B cell (primary cell): ENCODE measurements at places on chromosomes 16 and 17. TPM values are rescaled to one million over a fixed set of nuclear protein-coding genes. Genes with fewer than 3 reads are reported as not detected.
A peak's percentile ranks its signal among the peaks of the same experiment; 100 is the strongest.

DNA sequence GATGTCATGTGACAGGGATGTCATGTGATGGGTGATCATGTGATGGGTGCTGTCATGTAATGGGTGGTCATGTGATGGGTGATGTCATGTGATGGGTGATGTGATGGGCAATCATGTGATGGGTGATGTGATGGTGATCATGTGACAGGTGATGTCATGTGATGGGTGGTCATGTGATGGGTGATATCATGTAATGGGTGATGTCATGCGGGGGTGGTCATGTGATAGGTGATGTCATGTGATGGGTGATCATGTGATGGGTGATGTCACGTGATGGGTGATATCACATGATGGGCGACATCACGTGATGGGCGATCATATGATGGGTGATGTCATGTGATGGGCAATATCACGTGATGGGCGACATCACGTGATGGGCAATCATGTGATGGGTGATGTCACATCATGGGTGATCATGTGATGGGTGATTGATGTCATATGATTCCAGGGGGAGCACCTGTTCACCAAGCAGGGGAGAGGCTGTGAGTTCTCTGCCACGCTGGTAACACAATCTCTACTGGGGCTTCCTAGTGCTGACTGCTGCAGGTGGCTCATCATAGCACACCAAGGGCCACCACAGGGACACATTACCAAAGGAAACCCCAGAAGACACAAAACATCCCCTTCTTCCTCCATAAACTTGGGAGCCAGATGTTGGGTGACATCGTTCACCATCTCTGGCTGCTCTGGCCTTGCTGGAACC lies 16.5 kb downstream of the CD300LB start:
- no peak overlapping the region for H3K4me3 ChIP-seq
- H3K27me3 ChIP-seq: no peaks in the 10 kb centered on the region
- no peak overlapping the region for H3K27ac ChIP-seq
- no peak for DNase-seq
- no peaks in the 10 kb centered on the region for H3K36me3 ChIP-seq
- H3K4me1 ChIP-seq: peaks cover 17% of the 10 kb centered on the region

DNA sequence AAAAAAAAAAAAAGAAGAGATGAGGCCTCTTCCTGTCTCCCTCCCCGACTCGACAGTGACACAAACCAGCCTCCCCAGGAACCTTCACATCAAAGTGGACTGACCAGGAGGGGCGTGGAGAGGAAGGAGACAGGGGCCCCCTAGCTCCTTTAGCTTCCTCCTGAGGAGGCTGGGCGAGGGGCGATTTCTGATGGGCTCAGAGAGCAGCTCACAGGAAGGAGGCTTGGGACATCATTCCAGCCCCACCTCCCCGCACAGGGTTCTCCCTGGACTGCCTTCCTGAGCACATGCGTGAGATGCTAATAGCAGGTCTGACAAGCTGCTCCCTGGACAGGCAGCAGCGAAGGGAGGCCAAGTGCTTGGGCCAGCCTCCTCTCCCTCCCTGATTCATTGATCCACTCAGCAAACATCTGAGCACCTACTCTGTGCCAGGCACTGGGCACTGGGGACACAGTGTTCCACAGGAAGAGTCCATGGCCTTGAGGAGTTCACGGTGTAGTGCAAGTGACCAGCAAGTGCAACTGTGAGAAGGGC lies 14.4 kb upstream of the DOK4 start:
- H3K4me1 ChIP-seq: no peaks in the 10 kb centered on the region
- H3K4me3 ChIP-seq: no peak overlapping the region
- no peaks in the 10 kb centered on the region for H3K27me3 ChIP-seq
- no peaks in the 10 kb centered on the region for H3K36me3 ChIP-seq
- H3K27ac ChIP-seq: no peak overlapping the region
- no peak for DNase-seq

DNA sequence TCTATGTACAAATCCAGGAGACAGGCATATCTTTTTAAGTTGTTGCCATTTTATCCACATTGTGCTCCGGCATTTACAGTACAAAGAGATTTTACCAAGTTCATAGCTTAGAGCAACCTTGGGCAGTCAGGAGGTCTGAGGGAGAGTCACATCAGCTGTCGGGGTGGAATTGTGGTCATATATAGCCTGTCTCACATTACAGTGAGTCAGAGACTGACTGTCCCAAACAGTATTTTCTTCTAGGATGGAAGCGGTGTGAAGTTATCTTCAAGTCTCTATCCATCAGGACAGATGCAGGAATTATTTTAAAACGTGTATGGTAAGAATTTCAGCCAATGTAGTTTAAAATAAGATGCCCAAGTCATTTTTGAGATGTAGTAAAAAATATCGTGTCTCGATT lies 53.0 kb downstream of the GPRC5B start:
- H3K27ac ChIP-seq: no peak overlapping the region
- H3K4me3 ChIP-seq: no peak overlapping the region
- peaks cover 5% of the 10 kb centered on the region for H3K4me1 ChIP-seq

GRCh38 chr17:44197980-44198720 lies 1.5 kb downstream of the ATXN7L3 start:
- peaks cover 39% of the 10 kb centered on the region for H3K36me3 ChIP-seq
- peak overlapping the region; percentile 80 for H3K27ac ChIP-seq
- peak overlapping the region; percentile 83 for H3K4me3 ChIP-seq

DNA sequence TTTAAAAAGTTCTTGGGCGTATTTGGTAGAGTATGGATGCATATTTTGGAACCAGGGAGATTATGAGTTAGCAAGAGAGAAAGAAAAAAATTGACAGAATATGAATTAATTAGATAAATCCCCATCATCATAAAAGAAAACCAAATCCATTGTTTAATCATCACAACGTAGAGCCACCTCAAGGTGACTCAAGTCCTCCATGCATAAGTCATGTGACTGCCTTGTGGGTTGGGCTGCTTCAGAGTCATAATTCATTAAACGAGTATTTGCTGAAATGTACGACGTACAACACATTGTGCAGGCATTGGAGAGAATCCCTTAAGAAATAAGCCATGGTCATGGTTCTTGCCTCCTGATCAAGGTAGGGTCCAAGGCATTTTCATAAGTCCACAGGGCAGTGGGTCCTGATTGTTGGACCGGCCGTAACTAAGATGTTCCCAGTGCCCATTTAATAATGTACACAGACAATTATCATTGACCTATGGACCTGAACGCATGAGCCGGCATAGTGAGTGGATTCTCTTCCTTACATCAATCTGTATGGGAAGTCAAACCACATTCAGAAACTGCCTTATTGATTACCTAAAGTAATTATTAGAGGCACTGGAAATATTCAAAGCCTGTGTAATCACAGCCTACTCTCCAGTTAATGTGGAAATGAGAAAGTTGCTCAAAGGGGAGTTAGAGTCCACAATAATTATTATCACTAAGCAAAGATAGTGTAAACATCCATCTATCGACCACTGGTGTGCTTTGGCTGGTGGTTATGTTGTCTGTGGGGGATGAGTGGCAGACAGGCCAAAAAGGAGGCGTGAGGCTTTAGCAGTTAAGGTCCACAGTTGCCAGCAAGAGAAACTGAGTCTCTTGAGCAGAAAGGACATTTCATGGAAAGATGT lies 165.4 kb downstream of the PITPNC1 start:
- H3K27me3 ChIP-seq: no peaks in the 10 kb centered on the region
- no peak overlapping the region for H3K27ac ChIP-seq
- H3K36me3 ChIP-seq: no peaks in the 10 kb centered on the region
- peaks cover 3% of the 10 kb centered on the region for H3K4me1 ChIP-seq

DNA sequence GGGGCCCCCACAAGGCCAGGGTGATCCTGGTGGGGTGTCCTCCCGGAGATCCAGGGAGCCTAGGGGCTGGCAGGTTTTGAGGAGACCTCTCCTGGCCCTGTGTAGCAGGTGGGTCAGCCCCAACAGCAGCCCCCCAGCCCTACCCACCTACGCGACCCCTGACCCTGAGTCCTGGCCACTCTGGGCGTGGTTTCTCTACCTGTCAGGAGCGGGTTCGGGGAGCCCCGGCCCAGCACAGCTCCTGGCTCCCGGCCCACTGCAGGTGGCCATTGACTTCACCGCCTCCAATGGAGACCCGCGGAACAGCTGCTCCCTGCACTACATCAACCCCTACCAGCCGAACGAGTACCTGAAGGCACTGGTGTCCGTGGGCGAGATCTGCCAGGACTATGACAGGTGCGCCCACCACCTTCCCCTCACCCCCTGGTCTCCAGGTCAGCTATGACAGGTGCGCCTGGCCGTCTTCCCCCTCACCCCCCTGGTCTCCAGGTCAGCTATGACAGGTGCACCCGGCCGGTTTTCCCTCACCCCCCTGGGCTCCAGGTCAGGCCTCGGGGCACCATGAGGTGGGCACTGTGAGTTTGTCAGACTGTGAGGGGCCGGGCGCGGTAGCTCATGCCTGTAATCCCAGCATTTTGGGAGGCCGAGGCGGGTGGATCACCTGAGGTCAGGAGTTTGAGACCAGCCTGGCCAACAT lies 13.0 kb downstream of the CPNE7 start:
- DNase-seq: no peak
- no peaks in the 10 kb centered on the region for H3K36me3 ChIP-seq
- no peak overlapping the region for H3K4me3 ChIP-seq
- no peaks in the 10 kb centered on the region for H3K4me1 ChIP-seq

DNA sequence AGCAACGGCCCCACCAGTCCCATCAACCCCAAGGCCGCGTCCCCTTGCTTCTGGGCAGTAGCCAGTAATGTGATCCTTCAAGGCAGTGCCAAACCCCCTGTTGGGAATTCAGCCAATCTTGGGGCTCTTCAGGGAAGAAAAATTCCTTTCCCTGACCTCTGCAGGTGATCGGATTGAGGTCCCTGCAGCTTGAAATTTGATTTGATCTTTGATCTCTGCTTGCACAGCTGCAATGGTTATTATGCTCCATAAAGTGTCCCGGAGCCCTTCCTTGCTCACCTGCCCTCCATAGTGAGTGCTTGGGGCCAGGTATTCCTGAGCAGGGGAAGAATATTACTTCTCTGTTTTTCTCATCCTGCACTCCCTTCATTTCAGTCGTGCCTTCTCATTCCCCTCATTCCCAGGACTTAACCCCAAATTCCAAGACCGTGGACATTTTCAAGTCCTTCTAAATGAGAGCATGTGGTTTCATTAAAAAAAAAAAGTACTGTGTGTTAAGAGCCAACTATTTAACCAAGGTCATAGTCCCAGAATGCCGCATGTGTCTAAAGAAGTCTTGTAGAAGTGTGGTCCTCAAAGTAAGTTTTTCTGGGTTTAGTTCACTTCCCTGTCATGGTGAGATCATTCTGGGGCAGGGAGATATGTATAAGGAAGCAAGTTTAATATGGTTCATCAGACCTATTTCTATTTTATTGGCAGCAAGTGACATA lies 56.3 kb downstream of the SOX9 start:
- no peak for DNase-seq
- no peak overlapping the region for H3K27ac ChIP-seq
- no peaks in the 10 kb centered on the region for H3K36me3 ChIP-seq
- no peaks in the 10 kb centered on the region for H3K27me3 ChIP-seq
- no peak overlapping the region for H3K4me3 ChIP-seq

DNA sequence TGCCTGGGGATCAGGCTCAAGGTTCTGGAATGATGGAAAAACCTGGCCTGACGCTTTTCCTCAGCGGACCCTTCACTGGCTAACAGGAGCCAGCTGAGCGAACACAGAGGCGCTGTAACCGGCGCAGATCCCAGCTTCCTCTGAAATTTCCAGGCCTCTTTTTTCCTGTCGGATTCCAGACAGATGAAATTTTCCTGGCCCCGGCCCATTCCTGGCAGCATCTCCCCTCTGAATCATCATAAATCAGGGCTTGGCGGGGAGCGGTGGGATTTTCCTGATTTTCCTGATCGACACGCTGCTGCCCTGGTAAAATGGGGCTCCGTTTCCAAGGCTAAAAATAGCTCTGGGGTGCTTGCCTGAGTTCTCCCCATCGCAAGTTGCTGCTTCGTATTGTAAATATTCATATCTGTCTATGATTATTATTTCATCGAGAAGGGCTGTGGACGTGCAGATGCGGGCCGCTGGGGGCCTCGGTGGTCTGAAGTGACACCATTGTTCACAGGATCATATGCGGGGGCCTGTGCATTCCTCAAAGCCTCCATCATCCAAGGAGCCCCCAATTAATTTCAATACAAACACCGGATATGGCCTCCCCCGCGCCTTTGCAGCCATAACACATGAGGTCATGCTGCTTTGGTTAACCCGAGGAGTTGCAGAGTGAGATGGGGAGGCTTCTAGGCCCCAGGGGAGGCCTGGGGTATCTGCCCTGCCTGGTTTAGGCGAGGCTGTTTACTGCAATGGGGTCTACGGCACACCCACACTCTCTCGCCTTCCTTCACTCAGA lies 45.8 kb upstream of the ETV4 start:
- H3K4me1 ChIP-seq: no peaks in the 10 kb centered on the region
- no peak for DNase-seq
- H3K36me3 ChIP-seq: no peaks in the 10 kb centered on the region

DNA sequence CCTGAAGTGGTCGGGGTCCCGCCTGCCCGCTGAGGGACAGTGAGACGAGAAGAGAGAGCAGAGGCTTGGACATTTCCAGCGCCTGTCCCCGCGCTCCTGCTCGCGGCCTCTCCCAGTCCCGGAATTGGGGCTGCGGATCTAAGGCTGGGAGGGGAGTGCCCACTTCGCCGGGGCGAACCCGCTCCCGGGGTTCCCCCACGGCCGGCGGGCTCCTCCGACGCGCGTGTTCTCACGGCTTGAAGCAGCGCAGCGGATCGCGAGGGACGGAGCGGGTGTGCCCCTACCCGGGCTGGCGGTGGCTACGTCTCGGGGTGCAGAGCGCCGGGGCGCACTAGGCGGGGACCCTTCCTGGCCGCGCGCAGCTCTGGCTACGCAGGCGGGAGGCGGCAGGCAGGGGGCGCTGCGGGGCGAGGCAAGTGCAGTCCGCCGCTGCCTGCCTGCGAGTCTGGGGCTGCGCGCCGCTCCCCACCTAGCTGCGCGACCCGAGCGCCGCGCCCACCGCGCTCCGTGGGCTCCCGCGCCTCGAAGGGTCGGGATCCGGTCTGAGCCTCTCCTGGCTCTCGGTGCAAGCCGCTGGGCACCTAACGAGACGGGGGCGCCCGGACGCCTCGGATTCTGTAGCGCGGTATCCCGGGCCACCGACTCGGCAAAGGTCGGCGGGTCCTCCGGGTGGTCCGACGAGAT lies 1.2 kb downstream of the NGFR start:
- DNase-seq: peak; percentile 88
- H3K4me1 ChIP-seq: peaks cover 34% of the 10 kb centered on the region
- H3K36me3 ChIP-seq: no peaks in the 10 kb centered on the region
- no peak overlapping the region for H3K27ac ChIP-seq

DNA sequence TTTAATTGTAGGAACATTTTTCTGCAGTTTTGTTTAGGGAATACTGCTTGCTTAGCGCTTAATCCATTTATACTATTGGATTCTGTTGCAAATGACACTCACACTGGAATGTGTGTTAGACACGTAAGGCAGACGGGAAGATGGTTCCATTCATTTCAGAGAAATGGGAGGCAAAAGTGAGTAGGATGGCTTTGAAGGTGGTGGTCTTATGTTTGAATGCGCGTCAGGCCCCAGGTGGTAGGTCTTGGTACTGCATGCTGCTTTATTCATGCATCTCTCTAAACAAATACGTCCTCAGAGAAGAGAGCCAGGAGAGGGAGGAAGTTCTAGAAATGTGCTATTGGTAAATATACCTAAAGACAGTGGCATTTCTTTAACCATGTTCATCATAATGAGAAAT lies 997.6 kb upstream of the RBFOX1 start:
- no peaks in the 10 kb centered on the region for H3K4me1 ChIP-seq
- DNase-seq: no peak
- no peak overlapping the region for H3K4me3 ChIP-seq
- no peak overlapping the region for H3K27ac ChIP-seq
- no peaks in the 10 kb centered on the region for H3K36me3 ChIP-seq
- H3K27me3 ChIP-seq: no peaks in the 10 kb centered on the region

The BBS2 gene
- total RNA-seq: 63.4 and 69.6 TPM in 2 replicates

The CDRT4 gene
- 10.5 and 11.6 TPM in 2 replicates for total RNA-seq

The CDH8 gene
- total RNA-seq: not detected in 2 replicates

The GCGR gene
- total RNA-seq: not detected in 2 replicates

The CEMP1 gene
- 1.2 and 2.3 TPM in 2 replicates for total RNA-seq

The BAIAP3 gene
- 130 TPM in 2 replicates for total RNA-seq
